ENCODE measurements at places on chromosomes 11 and 22.

- DNase-seq = peak; percentile 59
Observed at GRCh38 chr11:60193687-60194433, 11.0 kb upstream of the MS4A6A start.

DNA sequence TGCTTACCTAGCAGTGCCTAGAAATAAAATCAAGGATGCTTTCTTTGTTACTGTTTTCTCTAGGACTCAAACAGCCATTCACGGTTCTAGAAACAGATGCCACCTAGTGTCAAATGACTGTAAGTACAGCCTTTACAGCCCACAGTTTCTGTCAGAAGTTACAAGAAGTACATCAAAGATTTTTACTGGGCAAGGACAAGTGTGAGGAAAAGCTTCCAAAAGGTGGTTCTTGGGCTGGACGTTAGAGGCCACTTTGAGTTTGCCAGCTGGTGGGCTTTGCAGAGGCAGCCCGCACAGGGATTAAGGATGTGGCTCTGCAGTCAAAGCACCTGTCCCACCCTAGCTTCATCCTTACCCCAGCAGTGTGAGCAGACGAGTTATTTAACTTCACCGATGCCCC, 6.9 kb downstream of the KMT5B start:
- DNase-seq = peak; percentile 67

DNA sequence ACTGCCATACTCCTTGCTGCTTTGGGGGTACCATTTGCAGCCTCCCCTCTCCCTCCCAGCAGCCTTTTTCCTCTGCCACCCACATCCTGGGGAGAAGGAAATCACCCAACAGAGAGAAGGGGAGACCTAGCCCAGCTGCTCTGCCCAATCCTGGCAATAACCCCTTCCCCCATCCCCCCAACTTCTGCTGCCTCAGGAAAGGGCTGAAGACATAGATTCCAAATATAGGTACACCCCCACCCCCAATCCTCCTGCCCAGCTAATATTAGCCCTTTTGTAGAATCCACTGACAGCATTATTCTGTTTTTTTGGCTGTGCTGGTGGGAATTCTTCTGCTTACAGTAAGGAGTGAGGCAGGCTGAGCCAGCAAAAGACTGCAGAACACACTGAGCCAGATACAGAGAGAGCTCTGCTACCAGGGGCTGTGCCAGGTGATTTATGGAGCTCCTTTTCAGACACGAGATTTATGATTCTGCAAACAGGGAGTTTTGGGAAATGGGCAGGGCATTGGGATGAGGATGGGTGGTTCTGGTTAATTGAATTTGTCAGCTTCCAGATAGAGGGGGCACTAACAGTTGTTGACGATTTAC, 164.0 kb downstream of the TENM4 start:
- DNase-seq = no peak

- DNase-seq = no peak
Observed at GRCh38 chr11:111555255-111555654, 14.7 kb downstream of the LAYN start.

DNA sequence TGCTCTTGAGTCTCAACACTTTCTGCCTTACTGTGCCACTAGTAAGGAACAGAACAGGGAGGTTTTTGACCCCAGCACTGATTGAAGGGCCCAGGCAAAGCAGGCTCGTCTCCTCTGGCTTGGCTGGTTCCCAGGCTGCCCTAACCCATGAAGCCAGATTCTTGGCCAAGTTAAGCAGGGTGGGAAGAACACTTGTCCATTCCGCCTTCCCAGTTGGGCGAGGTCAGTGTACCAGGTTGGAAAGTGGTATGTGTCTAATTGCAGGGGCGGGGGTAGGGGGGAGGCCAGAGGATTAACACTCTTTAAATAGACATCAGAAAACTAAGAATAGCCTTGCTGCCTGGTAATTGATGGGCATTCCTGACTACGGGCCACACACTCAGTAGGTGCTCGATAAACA, 14.4 kb downstream of the TIMP3 start:
- DNase-seq = no peak

- no peak for DNase-seq
Observed at GRCh38 chr11:98003606-98004371, 1017.0 kb upstream of the CNTN5 start.

GRCh38 chr11:89381094-89381493, 110.1 kb downstream of the NOX4 start:
- no peak for DNase-seq

DNA sequence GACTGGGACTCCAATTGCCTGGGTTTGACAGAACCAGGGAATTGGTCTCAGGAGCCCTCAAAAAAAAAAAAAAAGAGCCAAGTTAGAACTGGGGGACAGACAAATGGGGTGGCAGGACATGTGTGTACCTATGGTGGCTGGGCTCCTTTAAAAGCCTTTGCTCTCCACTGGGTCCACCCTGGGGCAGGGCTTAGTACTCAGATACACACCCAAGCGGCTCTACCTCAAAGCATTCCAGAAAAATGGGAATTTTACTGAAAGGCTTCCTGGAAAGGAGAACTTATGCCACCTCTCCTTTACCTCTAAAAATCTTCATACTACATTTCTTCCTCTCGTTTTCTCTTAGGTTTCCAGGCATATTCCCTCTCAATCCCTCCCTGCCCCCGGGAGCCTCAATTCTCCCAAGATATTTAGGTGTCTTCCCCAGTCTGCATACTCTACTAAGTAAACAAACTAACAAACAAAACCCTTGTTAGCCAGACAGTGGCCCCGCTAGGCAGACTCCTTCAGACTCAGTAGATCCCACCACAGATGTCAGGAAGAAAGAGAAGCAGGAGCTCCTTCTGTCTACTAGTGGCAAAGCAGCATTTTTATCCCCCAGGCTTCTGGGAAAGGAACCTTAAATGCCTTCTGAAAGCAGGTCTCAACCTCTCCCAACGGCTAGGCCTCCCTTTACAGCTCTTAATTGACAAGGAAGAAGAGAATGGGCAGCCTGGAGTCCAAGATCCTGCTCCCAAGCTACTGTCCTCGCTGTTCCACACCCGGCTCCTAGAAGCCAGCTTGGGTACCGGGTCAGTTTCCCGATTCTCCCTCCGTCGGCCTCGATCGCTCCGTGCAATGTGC, 653 bp downstream of the PCSK7 start:
- DNase-seq = no peak

DNA sequence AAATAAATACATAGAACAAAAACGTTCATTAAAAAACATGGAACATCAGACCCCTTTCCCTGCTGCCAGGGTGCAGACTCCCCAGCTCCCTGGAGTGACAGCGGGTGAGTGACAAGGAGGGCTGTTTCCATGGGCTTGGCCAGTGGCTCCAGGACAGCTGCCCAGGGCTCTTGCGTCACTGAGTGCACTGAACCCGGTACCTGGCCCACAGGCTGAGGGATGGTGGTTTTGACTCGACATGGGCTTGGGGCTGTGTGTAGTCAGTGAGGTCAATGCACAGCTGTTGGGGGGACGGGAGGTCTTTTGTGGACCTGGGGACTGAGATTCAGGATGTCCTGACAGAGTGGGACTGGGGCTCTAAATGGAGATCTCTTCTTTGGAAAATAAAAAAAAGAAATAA, 142.1 kb upstream of the B3GAT1 start:
- DNase-seq = no peak

GRCh38 chr11:119651802-119652584, 77.0 kb downstream of the NECTIN1 start:
- no peak for DNase-seq

DNA sequence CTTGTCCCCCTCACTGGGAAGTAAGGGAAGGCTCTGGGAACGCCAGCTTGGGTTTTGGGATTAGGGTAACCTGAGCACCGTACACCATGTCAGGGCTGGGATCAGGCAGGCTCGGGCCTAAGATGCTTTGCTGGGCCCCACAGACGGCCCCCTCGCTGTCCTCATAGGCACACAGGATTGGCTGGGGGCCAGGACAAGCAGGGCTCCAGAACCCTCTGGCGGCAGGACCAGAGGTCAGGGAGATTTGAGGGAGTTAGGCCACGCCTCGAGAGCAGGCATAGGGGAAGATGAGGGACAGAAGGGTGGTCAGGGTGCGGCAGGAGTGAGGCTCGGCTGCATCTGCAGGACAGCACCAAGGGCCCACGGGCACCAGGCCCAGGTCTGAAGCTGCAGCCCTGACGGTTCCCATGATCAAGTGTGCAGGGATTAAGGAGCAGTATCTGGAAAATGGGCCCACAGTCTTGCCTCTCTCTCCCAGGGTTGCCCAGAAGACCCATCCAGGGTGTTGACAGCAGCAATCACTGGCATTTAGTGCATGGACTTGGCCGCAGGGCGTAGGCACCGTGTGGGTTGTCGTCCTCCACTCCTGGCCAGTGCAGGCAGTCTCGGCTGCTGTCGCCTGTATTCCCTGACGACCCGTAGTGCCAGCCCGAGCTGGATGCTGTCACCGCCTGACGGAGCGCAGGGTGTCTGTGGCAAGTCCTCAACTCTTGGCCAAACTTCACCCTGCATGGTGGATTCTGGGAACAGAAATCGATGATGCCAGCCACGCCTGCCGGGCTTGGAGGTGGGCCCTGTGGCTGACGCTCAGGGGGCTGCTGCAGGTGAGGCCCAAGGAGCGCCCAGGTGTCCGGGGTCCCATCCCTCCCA, 15.7 kb upstream of the GNB1L start:
- DNase-seq = no peak

GRCh38 chr11:69477086-69477485, 4.4 kb upstream of the LINC01488 start:
- no peak for DNase-seq

DNA sequence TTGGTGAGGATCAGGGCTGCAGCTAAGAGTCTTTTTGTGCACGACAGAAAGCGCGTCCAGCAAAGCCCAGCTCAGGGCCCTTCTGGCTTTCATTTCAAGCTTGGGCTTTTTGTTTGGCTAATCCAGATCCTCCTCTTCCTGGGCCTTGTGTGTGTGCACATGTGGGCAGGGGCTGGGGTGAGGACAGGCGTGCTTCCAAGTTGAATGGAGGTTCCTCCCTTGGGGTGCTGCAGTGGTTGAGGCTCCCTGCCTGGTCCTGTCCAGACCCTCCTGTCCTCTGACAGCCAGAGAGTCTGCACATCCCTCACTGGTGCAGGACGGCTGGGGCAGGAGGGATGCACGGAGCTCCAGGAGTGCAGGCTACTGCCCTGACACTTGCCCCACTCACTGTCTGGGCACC, 62.0 kb upstream of the NECTIN1 start:
- DNase-seq = no peak

- peak; percentile 51 for DNase-seq
Observed at GRCh38 chr11:119318240-119319135, 1.6 kb upstream of the MCAM start.

DNA sequence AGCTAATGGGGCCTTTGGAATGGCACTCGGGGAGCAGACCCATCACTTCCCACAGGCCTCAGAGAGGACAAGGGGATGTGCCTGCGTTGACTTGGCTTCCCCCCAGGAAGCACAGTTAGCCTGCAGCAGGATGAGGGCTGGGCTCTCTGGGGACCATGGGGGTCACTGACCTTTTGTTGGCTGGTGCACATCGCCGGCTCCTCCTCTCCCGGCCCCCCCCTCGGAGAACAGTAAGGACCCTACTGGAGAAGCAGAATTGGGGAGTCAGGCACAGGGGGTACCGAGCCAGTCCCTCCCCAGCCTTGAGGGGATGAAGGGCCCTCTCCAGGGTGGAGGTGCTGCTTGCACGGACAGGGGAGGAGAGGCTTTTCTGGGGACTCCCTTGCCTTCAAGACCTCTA, 32.8 kb downstream of the NRXN2 start:
- no peak for DNase-seq

GRCh38 chr11:70050243-70050642, 27.9 kb upstream of the ANO1 start:
- DNase-seq = no peak

GRCh38 chr11:104120493-104121137, 43.3 kb downstream of the PDGFD start:
- DNase-seq = no peak

DNA sequence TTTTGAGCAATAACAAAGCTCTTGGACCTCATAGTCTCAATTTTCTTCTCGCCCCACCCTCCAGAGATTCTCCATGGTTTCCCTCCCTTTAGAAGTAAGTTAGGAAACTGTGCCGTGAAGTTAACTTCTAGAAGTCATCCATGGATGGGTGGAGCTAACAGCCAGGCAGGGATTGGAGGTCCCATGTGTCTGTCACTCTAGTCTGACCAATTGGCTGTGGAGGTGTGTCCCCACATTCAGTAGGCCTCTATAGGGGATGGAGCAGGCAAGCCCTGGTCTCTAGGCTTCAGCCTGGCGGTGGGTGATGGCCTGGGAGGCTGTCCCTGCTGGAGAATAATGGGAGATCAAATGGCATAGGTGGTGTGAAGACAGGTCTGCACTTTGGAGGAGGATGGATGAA, 50.7 kb downstream of the TP53I11 start:
- no peak for DNase-seq
